SK-N-SH (cell line): ENCODE measurements at places on chromosomes 3 and 15.

DNA sequence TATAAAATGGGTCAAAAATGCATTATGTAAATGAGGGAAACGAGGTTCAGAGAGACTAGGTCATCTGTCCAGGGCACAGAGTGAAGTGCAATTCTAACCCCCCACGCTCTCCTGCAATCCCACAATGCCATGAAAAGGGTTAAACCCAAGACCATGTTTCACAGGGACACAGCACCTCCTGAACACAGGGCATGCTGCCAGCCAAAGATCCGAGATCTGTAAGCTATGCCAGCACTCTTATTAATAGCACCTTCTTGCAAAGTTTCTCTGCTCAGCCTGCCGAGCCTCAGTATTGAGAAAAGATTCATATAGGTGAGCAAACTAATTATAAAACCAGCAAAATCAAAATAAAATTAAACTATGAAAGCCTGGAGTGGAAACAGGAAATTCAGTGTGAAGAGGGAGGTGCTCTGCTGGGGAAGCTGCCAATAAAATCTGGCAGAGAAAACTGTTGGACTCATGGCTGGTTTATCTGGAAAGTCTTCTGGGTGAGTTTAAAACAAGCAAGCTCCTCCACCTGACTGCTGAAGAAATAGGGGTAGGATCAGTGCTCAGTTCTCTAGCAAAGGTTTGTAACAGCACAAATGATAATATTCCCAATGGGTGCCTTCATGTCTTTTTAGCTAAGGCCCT lies 50.3 kb downstream of the LRIG1 start:
- no peak for DNase-seq

GRCh38 chr15:89498574-89498906 lies 2.2 kb upstream of the RHCG start:
- DNase-seq: no peak

DNA sequence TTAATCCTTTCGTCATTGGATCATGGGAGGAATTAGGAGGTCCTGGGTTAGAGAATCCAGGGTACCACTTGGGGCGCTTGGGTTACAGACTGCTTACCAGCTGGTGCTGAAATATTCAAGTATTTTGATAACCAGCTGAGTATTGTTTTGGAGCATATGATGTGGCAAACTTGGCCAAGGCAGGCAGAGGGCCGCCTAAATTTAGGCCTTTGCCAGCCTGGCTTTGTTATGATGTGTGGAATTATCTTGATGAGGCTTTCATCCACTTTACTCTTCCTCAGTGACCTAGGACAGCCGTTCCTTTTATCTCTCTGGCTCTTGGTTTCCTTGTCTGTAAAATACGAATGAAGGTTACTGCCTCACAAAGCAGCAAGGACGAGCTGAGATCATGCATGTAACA lies 6.9 kb downstream of the COPG1 start:
- no peak for DNase-seq

- no peak for DNase-seq
These were observed 892.2 kb downstream of the SI start for GRCh38 chr3:164186095-164186494.

GRCh38 chr3:14606669-14607339 lies 44.8 kb upstream of the CCDC174 start:
- DNase-seq: no peak
